ENCODE measurements at places on chromosomes 2 and 18.
A peak's percentile ranks its signal among the peaks of the same experiment; 100 is the strongest.

GRCh38 chr2:191115391-191115790 lies 35.4 kb downstream of the STAT4 start:
- peak; percentile 59 for DNase-seq

DNA sequence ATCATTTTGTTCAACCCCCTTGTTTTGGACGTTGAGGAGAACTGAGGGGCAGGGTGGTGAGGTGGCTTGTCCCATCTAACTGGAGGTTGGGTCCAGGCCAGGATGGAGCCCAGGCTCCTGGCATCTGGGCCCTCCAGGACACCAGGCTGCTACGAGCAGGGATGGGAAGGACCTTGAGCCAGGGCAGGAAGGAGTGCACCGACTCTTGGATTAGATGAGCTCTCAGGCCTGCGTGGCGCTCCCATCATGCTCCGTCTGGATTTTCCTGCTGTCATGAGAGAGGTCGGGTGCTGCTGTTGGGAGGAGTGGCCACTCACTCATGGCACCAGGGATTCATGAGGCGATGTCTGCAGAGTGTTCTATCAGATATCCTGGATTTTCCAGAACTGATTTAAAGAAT lies 18.3 kb upstream of the ALLC start:
- no peak for DNase-seq

DNA sequence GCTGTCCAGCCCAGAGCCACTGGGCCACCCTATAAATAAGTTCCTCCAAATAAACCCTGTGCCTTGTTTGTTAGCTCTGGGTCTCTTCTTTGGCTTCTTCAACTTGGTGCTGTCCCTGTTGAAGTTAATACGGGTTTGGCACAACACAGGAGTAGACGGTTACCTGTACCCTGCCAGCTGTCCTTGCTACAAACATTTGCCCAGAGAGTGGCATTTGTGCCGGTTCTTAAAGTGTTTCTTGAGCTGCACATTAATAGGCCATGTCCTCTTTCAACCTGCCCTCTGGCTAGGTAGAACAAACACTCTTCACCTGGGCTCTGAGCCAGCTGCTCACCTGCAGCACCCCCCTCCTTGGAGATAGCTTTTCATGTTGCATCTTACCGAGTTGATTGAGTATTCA lies 139.2 kb downstream of the NEDD4L start:
- DNase-seq = no peak

DNA sequence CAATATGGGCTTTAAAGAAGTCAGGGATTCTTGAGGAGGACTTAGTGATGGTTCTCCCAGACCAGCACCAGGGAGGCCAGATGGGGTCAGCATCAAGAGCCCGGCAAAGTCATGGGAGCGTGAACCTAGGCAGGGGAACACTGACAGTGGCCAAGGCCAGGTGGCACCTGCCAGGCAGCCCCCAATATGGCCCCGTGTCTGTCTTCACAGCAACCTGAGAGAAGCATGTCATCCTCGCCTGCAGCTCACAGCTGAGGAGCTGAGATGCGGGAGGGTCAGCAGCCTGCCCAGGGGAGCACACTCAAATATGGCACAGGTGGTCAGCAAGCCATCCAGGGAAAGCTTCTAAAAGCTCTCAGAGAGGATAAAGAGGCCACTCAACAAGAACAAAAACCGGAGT lies 105.7 kb upstream of the GPC1 start:
- no peak for DNase-seq

GRCh38 chr2:74292751-74293150 lies 50.5 kb downstream of the SLC4A5 start:
- DNase-seq = no peak

- DNase-seq = peak; percentile 42
These were observed 243.0 kb downstream of the CELF4 start for GRCh38 chr18:37322492-37323035.

GRCh38 chr2:201152999-201153815 lies 29.7 kb upstream of the CASP10 start:
- DNase-seq = no peak

- DNase-seq = no peak
These were observed 420.5 kb downstream of the MTX2 start for GRCh38 chr2:176689711-176690110.

All from GM12865 (cell line).